ENCODE measurements at places on chromosomes 2 and 18.
A peak's percentile ranks its signal among the peaks of the same experiment; 100 is the strongest.

- DNase-seq, result no peak
Measured at GRCh38 chr18:13545955-13546354, 180.4 kb downstream of the FAM210A start.

DNA sequence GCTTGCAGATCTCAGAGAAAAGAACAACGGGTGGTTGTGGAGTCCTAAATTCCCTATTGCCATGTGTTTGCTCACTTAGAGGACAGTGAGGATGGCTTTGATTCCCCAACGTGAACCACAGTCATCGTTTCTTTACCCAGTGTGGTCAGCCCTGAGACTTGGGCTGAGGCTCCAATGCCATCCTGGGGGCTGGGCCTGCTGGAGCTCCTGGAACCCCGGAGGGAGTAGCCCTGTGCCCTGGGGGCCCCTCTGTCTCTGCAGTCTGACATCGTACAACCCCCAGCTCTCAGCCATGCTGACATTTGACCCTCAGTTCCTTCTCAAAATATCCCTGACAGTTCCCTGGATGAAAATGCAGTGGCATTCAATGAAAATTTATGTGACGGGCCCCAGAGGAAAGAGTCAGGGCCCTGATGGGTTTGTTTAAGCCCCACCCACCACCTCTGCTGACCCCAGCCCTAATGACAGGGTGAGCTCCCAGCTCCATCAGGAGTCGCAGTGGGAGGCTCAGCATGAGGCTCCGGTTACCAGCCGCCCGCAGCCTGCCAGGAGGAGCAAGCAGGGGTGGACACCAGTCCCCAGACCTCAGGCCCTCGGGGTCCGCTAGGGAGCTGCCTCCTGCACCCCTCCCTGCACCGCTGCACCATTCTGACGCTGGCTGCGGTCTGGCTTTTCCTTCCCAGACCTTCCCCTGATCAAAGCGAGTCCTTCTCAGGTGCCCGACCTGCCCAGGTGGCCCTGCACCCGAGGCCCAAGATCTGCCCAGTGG is 120.9 kb downstream of the TWIST2 start:
- no peak for DNase-seq

- DNase-seq, result no peak
Measured at GRCh38 chr2:101124643-101125366, 26.4 kb downstream of the TBC1D8 start.

GRCh38 chr2:74507926-74508520 is 528 bp upstream of the PCGF1 start:
- no peak for DNase-seq

DNA sequence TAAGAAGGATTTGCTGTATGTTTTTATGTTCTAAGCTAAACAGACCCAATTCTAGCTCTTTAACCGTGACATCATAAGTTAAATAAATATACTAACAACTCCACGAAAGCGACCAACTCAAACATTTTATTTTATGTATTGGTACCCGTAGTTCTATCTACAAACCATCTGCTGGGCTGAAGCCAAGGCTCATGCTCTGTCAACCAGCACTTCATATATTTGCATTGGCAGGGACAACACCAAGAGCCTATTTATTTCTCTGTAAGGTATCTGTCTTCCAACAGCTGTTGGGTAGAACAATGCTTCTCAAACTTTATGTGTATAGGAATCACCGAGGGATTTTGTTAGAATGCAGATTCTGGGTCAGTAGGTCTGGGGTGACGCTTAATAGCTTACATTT is 64.5 kb downstream of the PID1 start:
- DNase-seq, result no peak

GRCh38 chr2:152420363-152420762 is 85.4 kb downstream of the FMNL2 start:
- no peak for DNase-seq

DNA sequence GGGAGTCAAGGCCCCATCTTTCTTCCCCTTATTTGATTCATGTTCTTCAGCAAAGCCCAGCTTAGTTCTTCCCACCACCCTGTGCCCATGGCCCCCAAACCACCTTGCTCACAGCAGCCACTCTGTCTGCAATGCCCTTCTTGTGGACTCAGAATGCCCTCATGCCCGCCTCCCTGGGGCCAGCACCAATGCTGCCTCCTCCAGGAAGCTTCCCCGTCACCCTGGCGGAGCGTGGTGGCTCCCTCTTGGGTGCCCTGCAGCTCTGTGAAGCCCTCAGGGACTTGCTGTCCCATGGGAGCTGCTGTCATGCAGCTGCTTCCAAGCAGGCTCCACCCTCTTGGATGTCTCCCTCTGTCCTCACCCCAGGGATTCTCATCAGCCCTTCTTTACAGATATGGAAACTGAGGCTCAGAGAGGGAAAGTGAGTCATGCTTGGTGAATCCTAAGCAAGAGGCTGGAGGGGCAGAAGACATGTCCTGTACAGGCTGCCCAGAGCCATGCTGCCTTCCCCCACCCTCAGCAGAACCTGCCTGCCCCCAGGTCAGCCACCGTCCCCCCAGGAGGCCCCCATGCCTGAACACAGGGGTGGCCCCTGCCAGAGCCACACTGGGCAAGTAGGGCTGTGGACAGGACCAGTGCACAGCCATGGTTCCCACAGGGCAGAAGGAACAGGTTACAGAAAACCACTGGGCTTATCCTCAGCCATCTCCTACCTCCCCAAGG is 11.8 kb upstream of the DUSP2 start:
- DNase-seq, result no peak

GRCh38 chr18:51171223-51171622 is 26.3 kb downstream of the MEX3C start:
- DNase-seq, result no peak

DNA sequence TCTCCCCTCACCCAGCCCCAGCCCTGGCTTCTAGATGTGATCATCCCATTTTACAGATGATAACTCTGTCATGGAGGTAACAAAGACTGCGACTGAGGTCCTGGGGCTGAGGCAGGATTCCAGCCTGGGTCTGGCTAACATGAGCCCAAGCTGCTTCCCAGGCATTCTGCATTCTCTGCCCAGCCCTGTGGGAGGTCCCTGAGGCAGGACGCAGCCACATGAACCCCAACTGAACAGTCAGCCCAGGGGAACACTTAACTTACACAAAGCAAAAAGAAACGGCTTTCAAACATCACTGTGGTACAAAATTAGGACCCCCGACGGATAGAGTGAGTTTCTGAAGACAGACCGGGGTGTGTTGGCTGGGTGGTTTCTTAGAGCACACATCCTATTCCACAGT is 135.3 kb downstream of the ACKR3 start:
- no peak for DNase-seq

DNA sequence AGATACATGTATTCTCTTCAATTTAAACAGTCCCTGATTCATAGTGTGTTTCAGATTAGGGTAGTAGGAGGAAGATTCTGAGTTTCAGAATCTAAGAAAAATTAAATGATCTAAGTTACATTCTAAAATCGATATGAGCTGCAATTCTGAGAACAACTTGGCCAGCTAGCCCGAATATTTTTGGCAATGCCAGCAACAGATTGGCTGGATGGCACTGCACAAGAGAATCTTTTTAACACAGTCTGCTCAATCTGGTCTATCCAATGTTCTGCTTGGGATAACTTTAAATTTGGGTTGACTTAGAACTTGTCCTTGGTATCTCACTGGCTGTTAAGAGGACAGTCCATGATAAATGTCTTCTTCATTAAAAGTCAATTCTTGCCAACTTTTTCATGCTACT is 853.9 kb downstream of the NRXN1 start:
- DNase-seq, result peak; percentile 88

DNA sequence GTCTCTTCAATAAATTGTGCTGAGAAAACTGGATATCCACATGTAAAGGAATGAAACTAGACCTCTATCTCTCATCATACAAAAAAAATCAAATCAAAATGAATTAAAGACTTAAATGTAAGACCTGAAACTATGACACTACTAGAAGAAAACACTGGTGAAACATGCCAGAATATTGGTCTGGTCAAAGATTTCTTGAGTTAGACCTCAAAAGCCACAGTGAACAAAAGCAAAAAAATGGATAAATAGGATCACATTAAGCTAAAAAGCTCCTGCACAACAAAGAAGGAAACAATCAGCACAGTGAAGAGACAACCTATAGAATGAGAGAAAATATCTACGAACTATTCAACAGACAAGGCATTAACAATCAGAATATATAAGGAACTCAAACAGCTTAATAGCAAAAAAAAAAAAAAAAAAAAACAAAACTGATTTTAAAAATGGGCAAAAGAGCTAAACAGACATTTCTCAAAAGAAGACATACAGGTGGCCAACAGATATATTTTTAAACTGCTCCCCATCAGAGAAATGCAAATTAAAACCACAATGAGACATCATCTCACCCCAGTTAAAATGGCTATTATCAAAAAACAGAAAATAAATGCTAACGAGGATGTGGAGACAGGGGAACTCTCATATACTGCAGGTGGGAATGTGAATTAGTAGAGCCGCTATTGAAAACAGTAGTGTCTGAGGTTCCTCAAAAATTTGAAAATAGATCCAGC is 66.3 kb downstream of the NCKAP1 start:
- DNase-seq, result no peak

DNA sequence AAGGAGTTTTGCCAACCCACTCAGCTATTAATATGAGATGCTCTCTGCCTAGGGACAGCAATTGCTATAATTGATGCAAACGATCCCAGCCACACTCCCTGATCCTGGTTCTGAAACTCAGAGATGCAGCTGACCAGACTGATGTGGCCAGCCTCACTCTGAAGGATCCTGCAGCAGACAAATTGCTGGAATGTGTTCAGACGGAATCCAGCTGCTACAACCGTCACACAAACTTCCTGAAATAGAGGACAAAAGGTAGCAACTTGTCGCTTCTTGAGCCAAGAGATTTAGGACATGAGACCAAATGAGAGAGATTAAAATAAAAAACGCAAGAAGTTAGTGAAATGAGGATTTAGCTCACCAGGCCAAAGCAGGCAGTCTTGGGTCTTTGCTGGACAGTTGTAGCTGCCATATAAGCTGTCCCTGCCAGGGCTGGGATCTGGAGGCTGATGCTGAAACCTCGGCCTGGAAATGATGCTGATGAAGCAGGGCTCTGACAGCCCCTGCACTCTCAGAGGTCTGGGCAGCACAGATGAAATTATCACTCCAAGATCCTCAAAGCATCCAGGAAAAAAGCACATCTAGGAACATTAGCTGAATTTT is 8.3 kb upstream of the YWHAQ start:
- no peak for DNase-seq

DNA sequence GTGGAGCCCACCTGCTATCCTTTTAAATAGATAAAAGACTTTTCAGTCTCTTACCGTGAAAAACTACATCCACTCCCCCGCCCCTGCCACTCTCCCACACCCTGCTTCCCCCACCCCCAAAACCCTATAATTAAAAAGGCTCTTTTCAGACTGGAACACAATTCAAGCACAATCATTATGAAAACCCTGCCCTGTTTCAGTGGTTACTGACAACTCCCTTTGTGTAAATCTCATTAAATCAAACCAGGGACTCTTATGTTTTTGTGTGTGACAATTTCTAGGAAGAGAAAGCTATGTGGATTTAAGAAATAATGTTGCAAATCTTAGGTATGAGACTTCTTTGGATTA is 21.0 kb upstream of the ZNF532 start:
- no peak for DNase-seq

DNA sequence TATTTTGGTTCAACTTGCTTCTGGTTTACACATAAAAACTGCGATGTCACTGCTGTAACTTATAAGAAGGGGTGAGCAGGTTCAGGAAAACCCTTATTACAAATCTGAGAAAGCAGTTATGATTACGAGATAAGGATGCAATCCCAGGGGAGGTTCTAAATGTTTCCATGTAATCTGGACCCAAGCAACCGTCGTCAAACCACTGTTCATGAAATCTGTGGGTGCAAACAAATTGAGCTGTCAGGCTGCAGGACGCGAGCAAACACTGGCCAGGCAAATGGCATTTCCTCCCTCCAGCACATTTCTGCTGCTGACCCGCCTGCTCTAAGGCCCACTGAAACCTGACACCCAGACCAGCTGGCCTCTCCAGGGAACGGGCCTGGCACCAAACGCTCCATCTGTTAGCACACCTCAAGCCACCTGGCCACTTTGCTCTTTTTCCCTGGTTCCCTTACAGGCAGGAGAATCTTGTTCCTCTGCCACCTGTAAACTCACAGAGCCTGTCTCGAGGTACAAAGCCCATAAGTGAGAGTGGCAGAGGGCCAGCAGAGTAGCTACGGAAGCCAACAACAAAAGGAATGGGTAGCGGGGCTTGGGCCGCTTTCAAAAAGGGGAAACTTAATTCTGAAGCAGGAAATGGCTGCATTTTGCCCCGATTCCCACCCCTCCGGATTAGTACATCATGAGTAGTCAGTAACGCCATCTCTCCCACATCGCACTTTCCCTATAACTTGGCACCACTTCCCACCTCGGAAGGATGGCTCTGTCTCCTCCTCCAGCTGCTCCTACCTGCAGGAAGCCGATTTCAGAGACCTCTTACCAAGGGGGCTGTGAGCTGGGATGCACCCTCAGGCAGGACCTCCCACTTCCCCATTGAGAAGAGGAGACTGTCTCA is 26.5 kb downstream of the CRACDL start:
- DNase-seq, result no peak

- DNase-seq, result peak; percentile 14
Measured at GRCh38 chr18:29928081-29928480, 1114.5 kb downstream of the DSC3 start.

GRCh38 chr2:160207804-160208654 is 8.0 kb upstream of the ITGB6 start:
- no peak for DNase-seq

GRCh38 chr18:48116873-48117630 is 186.6 kb upstream of the SMAD2 start:
- DNase-seq, result no peak

GRCh38 chr2:204950695-204951346 is 405.5 kb downstream of the PARD3B start:
- no peak for DNase-seq

DNA sequence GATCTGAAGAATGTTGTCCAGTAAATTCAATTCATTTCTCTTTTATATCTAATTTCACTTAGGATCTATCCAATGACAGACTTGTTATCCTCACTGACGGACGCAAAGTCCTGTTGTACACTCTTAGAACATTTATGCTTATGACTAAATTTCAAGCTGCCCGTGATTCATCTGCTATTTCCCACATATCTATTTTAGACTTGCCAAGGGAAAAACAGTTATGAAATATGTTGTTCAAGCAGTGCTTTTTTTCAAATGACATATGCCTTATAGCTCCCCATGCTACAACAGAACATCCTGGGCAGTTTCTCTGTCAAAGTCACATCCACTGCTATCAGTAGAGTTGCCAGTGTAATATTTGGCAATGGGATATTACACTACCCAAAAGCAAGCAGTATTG is 94.2 kb upstream of the CBLN2 start:
- DNase-seq, result no peak

DNA sequence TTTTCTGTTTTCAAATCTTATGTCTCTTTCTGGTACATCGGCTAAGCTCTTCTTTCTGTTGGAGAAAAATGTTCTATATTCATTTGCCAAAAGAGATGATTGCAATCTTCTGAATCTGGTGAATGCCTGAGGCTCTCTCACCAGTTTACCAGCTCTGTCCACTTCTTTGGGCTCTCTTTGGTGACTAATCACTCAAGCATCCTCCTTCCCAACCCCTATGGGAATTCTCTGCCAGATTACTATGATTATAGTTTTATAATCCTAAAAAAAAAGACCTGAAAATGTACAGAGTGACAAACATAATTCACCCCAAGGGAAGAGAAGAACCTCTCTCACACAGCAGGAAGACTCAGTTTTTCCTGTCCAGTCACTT is 187.3 kb downstream of the CAMKMT start:
- no peak for DNase-seq

GRCh38 chr2:142848023-142848606 is 29.3 kb upstream of the KYNU start:
- DNase-seq, result no peak

- DNase-seq, result no peak
Measured at GRCh38 chr18:59784694-59785093, 87.5 kb upstream of the CCBE1 start.

GRCh38 chr18:37634516-37634915 is 68.9 kb upstream of the CELF4 start:
- peak; percentile 3 for DNase-seq
